ENCODE measurements at places on chromosomes 12 and 14. TPM values are rescaled to one million over a fixed set of nuclear protein-coding genes. Genes with fewer than 3 reads are reported as not detected.
A peak's percentile ranks its signal among the peaks of the same experiment; 100 is the strongest.

Gene ARL1
- 149 TPM for total RNA-seq

Gene CPNE6
- total RNA-seq = not detected

Gene ANO6
- 47.6 TPM for total RNA-seq

Gene C12orf56
- not detected for total RNA-seq

Gene DTX3
- 19.6 TPM for total RNA-seq

Gene SLC6A13
- total RNA-seq = not detected

Gene IL31
- total RNA-seq = not detected

Gene SLC7A7
- total RNA-seq = 0.81 TPM

Gene CAPZA3
- not detected for total RNA-seq

Gene BORCS5
- total RNA-seq = 10.7 TPM

Gene ADAM20
- total RNA-seq = 0.08 TPM

Gene FOS
- total RNA-seq = 336 TPM

Gene SIX6
- total RNA-seq = not detected

- no peak overlapping the region for H3K27ac ChIP-seq
- H3K36me3 ChIP-seq = peaks cover 7% of the 10 kb centered on the region
- no peak for DNase-seq
- H3K4me3 ChIP-seq = no peak overlapping the region
Measured at GRCh38 chr14:34203251-34203722, 252.4 kb upstream of the EGLN3 start.

- peaks cover 4% of the 10 kb centered on the region for H3K27me3 ChIP-seq
- H3K36me3 ChIP-seq = no peaks in the 10 kb centered on the region
Measured at GRCh38 chr12:42490261-42490842, 99.2 kb downstream of the PRICKLE1 start.

DNA sequence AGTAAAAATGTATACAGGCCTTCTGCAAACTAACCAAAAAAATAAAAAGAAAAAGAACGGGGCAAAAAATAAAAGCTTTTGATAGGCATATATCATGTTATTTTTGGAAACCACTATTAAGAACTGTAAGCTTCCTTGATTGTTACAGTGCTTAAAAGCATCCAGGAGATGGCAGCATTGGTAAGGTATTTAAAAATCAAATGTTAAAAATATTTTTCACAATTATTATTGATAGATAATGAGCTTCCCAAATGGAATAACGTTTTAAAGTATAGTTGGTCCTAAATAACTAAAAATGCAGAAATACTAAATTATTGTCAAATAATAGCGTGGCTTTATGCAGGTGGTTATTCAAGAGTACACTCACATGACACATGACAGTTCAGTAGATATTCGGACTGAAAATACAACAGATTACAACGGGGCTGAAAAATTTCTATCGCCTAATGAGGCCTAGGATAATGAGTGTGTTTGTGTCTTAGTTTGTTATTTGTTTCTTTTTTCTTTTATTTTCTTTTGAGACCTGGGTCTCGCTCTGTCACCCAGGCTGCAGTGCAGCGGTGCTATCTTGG lies 127.2 kb upstream of the ATF7IP start:
- H3K36me3 ChIP-seq = no peaks in the 10 kb centered on the region
- H3K4me1 ChIP-seq = peaks cover 16% of the 10 kb centered on the region
- H3K27me3 ChIP-seq = no peaks in the 10 kb centered on the region
- DNase-seq = peak; percentile 28
- H3K27ac ChIP-seq = no peak overlapping the region

GRCh38 chr14:41506552-41506951 lies 100.1 kb upstream of the LRFN5 start:
- no peaks in the 10 kb centered on the region for H3K36me3 ChIP-seq
- H3K4me3 ChIP-seq = no peak overlapping the region
- H3K27me3 ChIP-seq = no peaks in the 10 kb centered on the region

DNA sequence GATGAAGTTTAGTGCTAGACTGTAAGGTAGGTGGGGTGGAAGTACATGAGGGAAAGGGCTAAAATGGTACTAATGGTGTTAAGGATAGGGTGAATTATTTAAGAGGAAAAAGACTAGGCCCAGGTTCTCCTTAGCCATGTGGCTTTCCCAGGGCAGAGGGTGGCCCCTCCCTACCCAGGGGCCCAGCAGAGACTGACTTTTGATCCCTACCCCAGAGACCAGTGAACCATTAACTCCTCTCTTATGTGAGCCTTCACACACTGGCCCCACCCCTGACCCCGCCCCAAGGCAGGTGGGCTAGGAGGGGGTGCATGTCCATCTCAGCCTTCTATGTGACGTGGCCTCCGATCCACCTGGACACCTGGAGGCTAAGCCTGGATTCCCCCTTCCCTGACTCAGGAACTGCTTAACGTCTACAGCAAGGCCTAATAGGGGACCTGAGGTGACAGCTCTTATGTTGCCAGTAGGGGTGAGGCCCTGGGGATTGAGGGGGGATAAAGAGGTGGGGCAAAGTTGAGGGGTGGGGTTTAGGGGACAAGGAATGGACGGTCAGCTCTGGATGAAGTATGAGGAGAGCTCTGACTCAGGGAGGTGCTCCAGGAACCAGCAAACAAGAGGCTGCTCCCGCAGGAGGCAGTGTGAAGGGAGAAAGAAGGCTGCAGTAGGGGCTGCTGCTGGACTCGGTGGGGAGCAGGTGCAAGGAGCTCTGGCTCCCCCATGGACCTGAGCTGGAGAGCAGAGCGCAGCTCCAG lies 757 bp downstream of the SLC39A5 start:
- no peak overlapping the region for H3K4me3 ChIP-seq
- H3K36me3 ChIP-seq = no peaks in the 10 kb centered on the region
- no peak overlapping the region for H3K27ac ChIP-seq
- H3K4me1 ChIP-seq = peaks cover 2% of the 10 kb centered on the region
- DNase-seq = no peak
- H3K27me3 ChIP-seq = peaks cover 12% of the 10 kb centered on the region

- peaks cover 2% of the 10 kb centered on the region for H3K27me3 ChIP-seq
- no peaks in the 10 kb centered on the region for H3K36me3 ChIP-seq
- peak overlapping the region; percentile 70 for H3K27ac ChIP-seq
- H3K4me1 ChIP-seq = peaks cover 34% of the 10 kb centered on the region
- peak overlapping the region; percentile 68 for H3K4me3 ChIP-seq
- DNase-seq = peak; percentile 75
Measured at GRCh38 chr12:27821259-27821973, 41.4 kb upstream of the MANSC4 start.

- DNase-seq = no peak
- H3K27me3 ChIP-seq = no peaks in the 10 kb centered on the region
- no peak overlapping the region for H3K4me3 ChIP-seq
- no peaks in the 10 kb centered on the region for H3K4me1 ChIP-seq
Measured at GRCh38 chr12:99067171-99067785, 422.2 kb downstream of the APAF1 start.

GRCh38 chr12:102948941-102949352 lies 8.5 kb upstream of the ASCL1 start:
- no peak overlapping the region for H3K4me3 ChIP-seq
- no peaks in the 10 kb centered on the region for H3K36me3 ChIP-seq
- peaks cover 9% of the 10 kb centered on the region for H3K27me3 ChIP-seq

- no peak overlapping the region for H3K4me3 ChIP-seq
- H3K36me3 ChIP-seq = no peaks in the 10 kb centered on the region
- no peak for DNase-seq
- no peak overlapping the region for H3K27ac ChIP-seq
- peaks cover 3% of the 10 kb centered on the region for H3K27me3 ChIP-seq
- H3K4me1 ChIP-seq = no peaks in the 10 kb centered on the region
Measured at GRCh38 chr12:130969223-130969622, 15.5 kb downstream of the ADGRD1 start.

DNA sequence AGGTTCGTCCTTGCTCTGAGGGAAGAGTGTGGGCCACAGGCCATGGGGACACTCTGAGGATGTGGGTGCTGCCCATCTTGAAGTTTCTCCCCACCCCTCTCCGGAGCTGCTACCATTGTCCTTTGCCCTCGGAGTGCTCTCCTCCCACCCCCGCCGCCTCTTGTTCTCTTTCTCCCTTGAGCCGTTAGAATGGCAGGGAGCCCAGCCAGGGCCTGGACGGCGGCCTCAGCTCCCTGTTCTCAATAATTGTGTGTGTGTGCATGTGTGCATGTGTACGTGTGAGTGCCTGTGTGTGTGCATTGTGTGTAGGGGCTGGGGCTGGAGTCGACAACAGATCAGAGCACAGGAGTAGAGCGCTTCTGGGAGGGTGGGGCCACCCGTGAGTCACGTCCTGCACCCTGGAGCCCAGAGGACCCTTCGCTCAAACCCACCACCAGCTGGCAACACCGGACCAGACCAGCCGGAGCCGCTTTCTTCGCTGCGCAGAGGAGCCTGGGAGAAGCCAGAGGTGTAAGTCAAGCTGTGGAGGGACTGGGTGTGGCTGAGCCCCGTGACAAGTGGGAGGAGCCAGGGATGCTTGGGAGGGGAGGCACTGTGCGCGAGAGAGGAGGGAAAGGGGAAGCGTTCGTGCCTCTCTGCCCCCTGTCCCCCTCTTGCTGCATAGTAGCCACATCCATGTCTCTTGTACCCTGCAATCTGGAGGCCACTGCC lies 25.9 kb upstream of the KCNA5 start:
- H3K36me3 ChIP-seq = no peaks in the 10 kb centered on the region
- no peaks in the 10 kb centered on the region for H3K4me1 ChIP-seq
- H3K27ac ChIP-seq = no peak overlapping the region
- no peak for DNase-seq

All from HFFc6 (cell line).